ENCODE measurements at places on chromosomes 12 and 14.

DNA sequence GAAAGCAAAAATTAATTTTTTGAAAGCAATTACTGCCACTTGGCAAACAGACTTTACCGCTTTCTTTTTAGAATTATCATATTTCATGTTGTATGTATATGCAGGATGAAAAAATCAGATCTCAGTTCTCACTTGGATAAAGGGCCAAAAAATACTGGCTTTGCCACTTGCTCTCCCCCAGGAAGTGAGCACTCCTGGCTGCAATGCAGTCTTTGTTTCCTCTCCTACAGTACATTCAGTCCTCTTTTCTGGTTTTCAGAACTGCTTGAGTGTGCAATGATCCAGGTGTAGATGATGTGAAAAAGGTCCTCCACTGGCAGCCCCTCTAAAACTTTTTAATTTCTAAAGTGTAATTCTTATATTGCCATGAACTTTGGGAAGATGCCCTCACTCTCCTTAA is 183.4 kb downstream of the SLC25A21 start:
- no peak for DNase-seq

GRCh38 chr12:107134558-107134957 is 41.2 kb upstream of the CRY1 start:
- no peak for DNase-seq

DNA sequence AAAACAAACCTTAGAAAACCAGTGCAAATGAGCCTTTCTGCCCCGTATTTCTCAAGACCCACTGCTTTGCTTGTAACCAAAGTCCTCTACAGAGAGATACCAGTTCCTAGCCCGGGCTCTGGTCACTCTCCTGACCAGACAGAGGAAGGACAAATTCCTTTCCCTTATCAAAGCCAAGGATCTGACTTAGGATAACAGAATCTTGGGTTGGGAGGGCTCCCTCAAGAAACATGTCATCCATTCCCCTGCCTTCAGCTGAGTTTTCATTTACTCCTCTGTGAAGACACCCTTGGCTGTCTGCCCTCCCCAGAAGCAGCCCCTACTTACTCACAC is 116.0 kb upstream of the PARP11 start:
- DNase-seq = no peak

DNA sequence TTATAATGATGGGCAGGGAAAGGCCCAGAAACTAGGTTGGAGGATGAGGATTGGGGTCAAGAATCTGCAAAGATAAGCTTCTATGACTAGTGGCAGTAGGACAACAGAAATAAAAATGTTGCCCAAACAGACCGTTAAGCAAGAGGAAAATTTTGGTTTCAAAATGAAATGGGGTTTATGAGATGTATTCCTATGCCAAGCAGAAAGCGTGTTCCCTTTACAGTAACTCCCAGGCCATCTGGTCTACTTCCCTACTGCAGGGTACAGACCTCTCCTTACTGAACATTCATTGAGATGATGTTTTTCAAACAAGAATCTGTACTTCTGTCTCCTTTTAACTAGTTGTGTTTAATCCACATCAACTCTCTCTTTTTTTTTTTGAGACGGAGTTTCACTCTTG is 20.4 kb upstream of the TMEM229B start:
- DNase-seq = no peak

GRCh38 chr14:68253878-68254528 is 434.4 kb downstream of the RAD51B start:
- no peak for DNase-seq

DNA sequence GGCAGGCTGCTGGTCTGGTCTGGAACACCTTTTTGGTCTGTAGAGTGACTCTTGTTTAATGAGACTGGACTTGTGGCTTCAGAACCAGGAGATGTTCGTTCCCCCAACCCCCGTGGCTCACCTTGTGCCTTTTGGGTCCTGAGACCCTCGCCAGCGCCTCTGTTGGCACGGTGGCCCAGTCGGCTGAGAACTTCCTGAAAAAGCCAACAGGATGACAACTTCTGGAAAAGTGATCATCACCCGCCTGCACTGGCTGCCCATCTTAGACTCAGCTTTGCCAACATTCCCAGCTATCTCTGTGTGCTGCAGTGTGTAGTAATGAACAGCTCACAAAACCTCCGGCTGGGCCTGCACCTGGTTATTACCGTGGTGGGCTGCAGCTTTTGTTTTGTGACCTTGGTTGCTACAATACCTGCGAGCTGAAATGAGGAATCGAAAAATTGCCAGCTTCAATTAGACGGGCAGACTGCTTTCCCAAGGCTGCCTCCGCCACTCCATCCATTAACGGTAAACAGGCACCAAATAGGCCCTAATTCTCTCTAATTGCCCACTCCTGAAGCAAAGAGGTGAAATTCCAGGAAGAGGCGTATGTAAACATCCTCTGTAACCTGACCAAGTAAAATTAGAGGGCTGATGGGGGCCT is 16.0 kb downstream of the MEG3 start:
- peak; percentile 99 for DNase-seq

GRCh38 chr12:1859643-1860042 is 39.3 kb downstream of the LRTM2 start:
- no peak for DNase-seq

Measured in NCI-H1105 treated with DMSO at 0.1 percent for 48 hours (cell line).